IgD-negative memory B cell (primary cell): ENCODE measurements at places on chromosomes 5 and 9. TPM values are rescaled to one million over a fixed set of nuclear protein-coding genes. Genes with fewer than 3 reads are reported as not detected.

The IRX4 gene
- not detected for polyA plus RNA-seq

The PTGES gene
- polyA plus RNA-seq = not detected

The MZB1 gene
- polyA plus RNA-seq = 193 TPM

The ROR2 gene
- polyA plus RNA-seq = not detected

The SCGB3A2 gene
- not detected for polyA plus RNA-seq

The PRLR gene
- polyA plus RNA-seq = not detected

The LCN2 gene
- 1.5 TPM for polyA plus RNA-seq

The SHOC1 gene
- not detected for polyA plus RNA-seq

The CDH10 gene
- polyA plus RNA-seq = not detected
